Activated CD4-positive, alpha-beta T cell treated with anti-CD3 and anti-CD28 coated beads, Interleukin-2, amount 10 ng/mL, durations not matched to agents 7 days and 5 days (primary cell): ENCODE measurements at places on chromosomes 2 and 18. TPM values are rescaled to one million over a fixed set of nuclear protein-coding genes. Genes with fewer than 3 reads are reported as not detected.

The ASAP2 gene
- 0.17 TPM for total RNA-seq

The PROKR1 gene
- not detected for total RNA-seq

The LBX2 gene
- 0.25 TPM for total RNA-seq

The PCARE gene
- total RNA-seq = not detected

The SPHKAP gene
- total RNA-seq = not detected

The REG3G gene
- not detected for total RNA-seq

The DOK6 gene
- total RNA-seq = not detected

The MARCHF4 gene
- not detected for total RNA-seq

- DNase-seq = no peak
These were observed 215.8 kb upstream of the DTNA start for GRCh38 chr18:34494359-34494696.

DNA sequence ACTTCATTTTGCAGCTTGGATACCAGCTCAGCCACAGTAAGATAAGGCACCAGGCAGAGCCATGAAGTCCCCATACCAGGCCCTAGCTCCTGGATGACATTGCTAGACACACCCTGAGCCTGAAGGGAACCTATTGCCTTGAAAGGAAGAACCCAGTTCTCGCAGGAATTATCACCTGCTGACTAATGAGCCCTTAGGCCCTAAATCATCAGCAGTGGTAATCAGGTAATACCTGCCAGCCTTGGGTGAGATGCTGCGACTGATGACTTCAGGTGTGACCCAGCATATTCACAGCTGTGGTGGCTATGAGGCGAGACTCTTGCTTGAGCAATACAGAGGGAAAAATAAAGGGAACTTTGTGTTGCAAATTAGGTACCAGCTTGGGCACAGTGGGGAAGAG, 24.9 kb downstream of the CLK1 start:
- DNase-seq = no peak

DNA sequence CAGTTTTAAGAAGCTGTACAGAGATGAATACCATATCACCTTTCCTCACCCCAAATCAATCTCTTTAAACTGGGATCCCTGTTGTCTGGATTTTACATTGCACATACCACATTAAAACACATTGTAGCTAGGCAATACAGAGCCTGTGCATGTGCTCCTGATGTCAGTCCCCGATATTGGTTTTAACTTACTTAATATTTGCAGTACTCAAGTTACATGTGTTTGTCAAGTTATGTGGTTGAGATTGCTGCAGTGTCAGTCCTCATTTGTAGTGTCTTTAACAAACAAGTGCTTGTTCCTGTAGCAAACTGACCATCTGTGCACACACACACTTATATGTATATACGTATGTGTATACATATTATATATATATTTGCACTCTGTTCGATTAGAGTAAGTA, 10.4 kb upstream of the UBE2E3 start:
- no peak for DNase-seq

DNA sequence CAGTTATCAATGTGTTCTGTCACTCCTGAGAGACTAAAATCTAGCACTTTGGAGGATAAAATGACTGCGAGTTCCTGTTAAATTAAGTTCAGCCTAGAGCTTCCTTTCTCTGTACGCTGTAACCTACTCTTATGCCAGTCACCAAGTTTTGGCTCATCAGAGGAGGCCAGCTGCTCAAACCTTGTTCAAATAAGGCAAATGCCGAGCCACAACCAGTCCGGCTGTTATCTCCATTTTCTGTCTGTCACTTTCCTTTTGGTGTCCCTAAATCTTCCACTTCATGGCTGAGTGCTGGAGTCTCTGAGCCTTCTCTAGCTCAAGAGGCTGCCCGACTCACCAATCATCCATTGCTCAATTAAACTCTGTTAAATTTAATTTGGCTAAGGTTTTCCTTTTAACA, 33.5 kb upstream of the PXDN start:
- DNase-seq = no peak

- DNase-seq = no peak
These were observed 185.7 kb downstream of the MTCL1 start for GRCh38 chr18:8890957-8891464.

DNA sequence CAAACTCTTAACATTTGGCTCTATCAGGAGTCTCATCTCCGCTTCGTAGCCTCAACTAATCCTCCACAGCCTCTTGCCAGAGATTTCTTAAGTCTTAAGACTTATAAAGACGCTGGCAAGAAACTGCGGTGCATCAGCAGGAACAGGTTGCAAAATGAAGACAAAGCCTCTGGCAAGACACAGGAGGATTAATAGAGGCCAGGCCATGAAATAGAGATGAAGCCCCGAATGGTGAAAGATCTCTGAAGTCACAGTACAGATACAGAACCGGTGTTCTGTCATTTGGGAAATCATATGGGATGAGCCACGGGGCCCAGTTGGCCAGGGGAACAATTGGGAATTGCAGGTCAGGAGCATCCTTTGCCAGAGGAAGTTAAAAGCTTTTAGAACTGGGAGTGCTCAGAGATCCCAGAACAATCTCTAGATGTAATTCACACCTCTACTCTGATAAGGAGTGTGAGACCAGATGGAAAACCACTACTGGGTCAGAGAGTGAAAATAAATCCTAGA, 190.9 kb upstream of the FOSL2 start:
- no peak for DNase-seq

DNA sequence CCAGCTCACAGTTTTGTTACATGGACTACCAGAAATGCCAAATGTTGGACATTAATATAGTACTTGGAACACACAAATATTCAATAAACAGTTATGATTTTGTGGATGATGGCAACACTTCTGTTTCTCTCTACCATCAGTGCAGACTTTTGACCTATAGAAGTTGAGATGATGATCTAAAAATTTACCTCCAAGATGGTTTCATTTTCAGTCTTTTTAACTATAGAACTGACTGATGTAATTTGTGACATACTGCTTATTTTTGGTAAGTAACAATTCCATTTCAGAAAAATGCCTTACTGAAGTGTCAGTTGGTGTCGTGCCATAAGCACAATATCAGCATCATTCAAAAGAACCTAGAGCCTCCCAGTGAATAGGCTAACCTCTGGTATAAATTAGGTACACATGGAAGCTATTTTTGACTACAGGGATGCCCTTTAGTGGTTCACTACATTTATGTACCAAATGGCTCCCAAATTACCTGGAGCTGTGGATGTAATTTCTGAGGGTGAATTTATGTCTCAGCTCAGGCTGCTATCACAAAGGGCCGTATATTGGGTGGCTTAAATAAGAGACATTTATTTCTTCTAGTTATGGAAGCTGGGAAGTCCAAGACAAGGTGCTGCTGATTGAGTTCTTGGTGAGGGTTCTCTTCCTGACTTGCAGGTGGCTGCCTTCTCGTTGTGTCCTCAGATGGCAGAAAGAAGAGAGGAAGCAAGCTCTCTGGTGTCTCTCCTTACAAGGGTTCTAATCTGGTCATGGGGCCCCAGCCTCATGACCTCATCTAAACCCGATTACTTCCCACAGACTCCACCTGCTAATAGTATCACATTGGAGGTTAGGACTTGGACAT, 66.5 kb downstream of the ALPK2 start:
- DNase-seq = no peak

DNA sequence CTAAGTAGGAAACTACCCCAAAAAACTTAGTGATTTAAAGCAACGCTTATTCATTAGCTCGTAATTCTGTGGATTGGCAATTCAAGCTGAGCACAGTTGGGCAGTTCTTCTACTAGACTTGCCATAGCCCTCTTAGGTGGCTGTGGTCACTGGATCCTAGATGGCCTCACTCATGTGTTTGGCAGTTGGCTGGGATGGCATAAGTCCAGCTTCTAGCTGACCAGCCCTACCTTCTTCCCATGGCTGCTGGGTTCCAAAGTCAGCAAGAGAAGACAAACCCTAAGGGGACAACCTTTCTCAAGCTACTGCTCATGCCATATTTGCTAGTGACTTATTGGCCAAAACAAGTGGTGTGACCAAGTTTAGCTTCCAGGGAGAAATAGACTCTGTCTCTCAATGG, 95.3 kb downstream of the COPS8 start:
- no peak for DNase-seq

DNA sequence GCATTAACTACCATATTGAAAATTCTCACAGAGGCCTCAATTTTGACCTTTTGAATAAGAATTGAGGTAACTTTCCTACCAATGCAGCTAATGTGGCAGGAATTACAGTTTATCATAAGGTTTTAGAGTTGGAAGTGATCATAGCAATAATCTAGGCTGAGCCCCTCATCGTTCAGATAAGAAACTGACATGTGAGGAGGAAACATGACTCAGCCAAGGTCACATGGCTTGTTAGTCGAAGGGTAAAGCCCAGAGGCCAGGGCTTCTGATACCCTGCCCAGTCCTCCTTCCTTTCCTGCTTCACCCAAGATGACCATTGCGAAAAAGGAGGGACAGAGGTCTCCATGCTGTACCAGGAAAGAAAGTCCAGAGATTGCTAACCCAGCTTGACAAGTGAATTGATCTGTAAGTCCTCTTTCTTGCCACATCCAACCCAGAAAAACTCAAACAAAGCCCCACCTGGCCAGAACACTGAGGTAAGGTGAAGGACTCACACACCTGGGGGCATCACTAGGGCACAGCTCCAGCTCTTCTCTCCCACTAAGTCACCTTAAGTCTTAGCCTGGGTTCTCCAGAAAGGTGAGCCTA, 174.8 kb downstream of the EN1 start:
- no peak for DNase-seq

GRCh38 chr18:74444104-74444503, 13.0 kb downstream of the DIPK1C start:
- no peak for DNase-seq

DNA sequence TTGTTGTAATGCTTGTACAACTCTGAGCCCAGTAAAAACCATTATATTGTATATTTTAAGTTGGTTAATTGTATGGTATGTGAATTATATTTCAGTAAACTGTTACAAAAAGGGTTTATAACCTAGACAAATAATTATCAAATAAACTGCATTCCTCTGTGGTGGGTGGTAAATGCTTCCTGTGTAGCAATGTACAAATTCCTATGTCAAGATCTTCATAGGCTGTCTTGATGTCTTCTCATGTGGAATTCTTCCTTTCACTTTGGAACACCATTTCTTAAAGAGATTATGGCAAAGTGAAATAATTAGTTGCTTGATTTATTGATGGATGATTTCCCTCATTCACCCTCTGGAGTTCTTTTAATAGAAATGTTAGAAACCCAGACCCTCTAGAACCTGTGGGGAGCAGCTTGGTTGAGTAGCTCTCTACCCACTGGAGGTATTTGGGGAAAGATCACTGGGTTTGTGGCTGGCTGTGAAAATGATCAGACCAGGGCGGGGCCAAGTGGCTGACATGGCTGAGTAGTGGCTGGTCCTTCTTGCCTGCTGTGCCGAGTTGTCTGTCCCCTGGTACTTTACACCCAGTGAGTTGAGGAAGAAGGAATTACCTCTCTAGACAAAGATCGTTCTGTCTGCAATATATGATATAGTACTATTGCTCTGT, 22.4 kb upstream of the MGAT5 start:
- no peak for DNase-seq

DNA sequence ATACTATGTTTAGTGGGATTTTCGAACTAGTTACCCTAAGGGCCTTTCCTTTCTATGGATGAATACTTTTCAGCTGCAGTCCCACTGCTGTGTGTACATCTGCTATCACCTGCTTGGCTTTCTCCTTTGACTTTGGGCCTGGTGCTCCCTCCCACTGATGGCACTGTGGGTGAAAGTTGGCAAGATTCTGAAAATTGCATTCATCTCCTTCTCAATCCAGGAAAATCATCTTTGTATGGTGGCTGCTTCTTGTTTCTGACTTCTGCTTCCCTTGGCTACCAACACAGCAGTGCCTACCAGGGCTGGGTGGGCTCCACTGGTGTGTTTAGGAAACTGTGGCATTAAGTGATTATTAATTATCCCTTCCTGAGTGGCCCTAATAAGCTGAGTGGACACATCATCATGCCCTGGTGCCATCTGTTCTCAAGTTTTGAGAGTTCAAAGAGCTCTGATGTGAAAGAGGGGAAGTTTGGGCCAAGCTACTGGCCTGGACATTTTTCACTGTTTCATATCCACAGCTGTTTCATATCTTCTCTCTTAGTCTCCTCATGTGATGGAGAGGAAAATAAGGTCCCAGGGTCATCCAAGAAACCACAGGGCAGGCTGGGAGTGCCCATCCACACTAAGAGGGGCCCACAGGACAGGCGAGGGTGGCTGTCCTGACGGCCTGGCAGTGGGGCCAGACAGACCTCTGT, 16.7 kb downstream of the HK2 start:
- no peak for DNase-seq

- no peak for DNase-seq
These were observed 136.2 kb upstream of the RASGRP3 start for GRCh38 chr2:33340280-33340679.

- DNase-seq = no peak
These were observed 110.2 kb upstream of the THOC1 start for GRCh38 chr18:378079-378478.

GRCh38 chr18:50696436-50696835, 123.4 kb downstream of the MRO start:
- no peak for DNase-seq

- no peak for DNase-seq
These were observed 51.7 kb downstream of the BOLA3 start for GRCh38 chr2:74096052-74096451.

- no peak for DNase-seq
These were observed 69.6 kb upstream of the RMDN2 start for GRCh38 chr2:37855283-37856041.

DNA sequence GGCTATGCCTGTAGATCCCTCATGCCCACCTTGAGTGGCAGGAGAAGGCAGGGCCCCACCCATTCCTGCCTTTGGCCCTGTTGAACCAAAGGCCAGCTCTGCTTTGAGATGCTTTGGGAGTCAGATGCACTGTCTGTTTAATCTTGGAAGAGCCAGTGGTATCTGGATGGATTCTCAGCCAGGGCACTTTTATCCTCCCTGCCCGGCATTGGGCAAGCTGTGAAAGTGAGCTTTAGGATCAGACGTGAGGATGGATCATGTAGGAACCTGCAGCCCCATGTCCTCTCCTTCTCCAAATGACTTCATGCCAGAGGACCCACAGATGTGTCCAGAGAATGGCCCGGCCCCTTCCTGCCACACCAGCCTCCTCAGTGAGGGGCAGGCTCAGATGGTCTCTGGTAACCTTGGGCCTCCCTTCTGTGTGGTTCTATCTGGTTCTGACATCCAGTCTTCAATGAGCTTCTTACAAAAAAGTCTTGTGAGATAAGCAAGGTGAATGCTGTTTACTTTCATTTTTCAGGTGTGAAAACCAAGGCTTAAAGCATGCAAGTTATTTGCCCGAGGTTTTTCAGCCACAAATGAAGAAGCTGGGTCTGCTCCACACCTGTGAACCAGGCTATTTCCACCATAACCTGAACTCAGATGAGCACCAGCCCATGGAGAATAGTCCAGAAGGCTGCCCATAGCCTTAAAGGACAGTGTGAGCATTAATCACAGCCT, 123.8 kb downstream of the KCTD1 start:
- no peak for DNase-seq

DNA sequence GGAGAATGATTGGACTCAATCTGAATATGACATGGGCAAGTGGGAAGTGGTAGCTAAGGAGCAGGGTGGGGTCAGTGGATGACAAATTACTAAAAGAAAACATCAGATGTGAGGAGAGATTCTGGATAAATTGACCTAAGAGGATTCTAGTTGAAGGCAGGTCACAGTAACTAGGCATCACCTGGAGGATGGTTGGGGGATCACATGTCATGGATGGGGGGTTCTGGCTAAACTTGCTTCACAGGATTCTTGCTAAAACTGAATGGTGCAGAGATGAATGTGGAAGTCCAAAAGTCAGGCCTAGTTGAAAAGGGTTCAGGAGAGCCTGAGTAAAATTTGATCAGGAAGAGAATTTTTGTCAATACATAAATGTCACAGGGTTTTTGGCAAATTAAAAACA, 18.3 kb downstream of the CLHC1 start:
- no peak for DNase-seq

GRCh38 chr18:62877411-62878221, 162.3 kb downstream of the PHLPP1 start:
- no peak for DNase-seq

- no peak for DNase-seq
These were observed 211.9 kb downstream of the STK39 start for GRCh38 chr2:168035458-168035857.
